ENCODE measurements at places on chromosomes 5 and 9.
A peak's percentile ranks its signal among the peaks of the same experiment; 100 is the strongest.

DNA sequence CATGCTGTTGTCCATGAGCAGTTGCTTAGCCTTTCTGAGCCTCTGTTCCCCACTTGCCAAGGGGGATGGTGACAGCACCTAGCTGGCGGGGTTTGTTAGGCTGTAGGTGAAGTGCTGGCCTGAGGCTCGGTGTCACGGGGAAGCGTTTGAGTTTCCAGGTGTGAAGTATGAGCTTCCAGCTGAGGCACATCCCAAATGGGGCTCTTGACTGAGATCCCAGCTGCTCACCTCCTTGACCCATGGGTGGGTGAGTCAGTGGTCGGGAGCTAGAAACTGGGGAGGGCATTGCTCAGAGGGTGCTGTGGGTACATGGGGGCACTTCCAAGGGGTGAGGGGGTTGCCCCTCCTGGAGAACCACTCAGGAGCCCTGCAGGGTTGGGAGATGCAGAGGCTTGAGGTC is 26.4 kb upstream of the RNF130 start:
- DNase-seq: no peak

DNA sequence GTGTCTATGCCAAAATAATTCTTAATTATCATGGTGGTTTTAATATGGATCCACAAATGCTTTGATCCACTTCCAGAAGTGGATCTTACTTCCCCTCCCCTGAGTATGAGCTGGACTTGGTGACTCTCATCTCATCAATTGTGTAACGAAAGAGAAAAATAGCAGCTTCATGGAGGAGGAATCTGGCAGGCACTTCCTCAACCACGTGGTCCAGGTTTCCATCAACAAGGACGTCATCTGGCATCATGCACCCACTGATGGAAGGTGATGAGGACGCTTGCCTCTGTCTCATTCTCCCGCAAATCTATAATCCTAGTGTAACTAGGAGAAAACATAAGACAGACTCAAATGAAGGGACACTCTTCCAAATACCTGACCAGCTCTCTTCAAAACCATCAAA is 54.6 kb upstream of the S1PR3 start:
- DNase-seq: no peak

DNA sequence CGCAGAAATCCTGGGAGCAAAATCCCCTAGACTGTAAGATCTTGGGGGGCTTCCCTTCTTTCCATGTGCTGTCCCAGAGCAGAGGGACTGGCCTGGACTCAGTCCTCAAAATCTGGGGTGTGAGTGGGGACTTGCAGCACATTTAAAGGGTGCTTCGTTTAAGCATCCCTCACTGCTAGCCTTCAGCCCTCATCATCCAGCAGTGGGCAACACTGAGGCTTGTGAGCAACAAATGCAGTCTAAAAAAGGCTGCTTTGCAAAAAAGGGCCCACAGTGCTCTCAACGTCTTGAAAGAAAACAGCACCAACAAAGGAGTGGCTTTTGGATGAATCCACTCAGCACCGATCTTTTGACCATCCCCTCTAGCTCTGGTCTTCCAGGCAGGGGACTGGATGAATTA is 128.3 kb upstream of the TBC1D2 start:
- no peak for DNase-seq

- DNase-seq: no peak
Measured at GRCh38 chr5:175377816-175378215, 66.2 kb downstream of the DRD1 start.

DNA sequence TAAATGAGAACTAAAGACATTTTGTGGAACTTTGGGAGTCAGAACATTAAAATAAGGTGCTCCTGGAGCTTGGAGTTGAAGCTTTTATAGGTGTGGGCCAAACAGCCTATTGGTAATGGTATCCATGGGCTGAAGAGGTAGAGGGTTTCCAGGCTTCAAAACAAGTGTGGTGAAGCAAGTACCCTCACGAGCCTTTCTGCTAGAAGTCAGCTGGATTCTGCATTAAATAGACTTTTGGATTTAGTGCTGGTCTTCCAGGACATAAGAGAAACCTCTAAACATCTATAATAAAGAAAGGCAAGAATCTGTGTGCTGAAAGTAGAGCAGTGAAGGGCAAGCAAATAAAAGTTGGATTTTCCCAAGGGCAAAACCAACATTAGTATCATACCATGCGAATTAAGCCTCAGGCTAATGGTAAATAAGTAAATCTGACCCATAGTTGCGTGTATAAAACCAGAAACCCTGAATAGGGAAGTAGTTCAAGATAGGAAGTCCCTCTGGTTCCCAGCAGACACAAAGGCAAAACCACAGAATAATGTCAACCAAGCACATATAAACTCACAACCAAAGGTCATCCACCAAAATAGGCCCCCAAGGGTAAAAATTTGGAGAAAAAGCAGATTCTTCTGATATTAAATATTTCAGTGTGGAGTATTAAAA is 306.3 kb downstream of the TLE4 start:
- no peak for DNase-seq

DNA sequence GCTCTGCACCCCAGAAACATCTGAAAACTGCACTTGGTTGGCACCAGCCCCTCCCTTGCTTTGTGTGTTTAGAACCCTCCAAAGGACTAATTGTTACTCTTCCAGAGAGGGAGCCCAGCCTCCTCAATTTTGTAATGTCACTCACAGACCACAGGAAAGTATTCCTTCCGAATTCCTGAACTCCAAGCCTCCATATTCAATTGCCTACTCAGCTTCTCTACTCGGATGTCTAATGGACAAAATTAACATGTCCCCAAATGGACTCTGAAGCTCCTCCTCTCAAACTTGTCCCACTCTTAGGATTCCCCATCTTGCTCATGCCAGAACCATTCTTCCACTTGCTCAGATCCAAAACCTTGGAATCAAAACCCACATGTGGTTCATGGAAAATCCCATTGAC is 3.9 kb upstream of the TMEM171 start:
- DNase-seq: no peak

DNA sequence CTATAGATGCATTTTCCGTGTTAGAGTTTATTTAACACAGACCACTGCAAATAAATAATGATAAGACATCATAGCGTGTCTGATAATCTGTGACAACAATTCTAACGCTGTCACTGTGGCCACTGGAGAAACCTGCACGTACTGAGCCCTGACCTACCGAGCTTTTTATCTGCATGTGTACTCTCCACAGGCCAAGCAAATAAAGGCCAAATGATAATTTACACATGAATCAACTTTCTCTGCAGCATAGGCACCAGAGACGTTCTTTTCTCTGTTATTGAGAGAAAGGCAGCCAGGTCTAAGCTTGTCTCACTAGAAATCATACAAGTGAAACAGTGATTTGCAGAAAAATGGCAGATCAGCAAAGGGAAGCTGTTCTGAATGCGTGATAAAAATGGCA is 75.8 kb downstream of the POU5F2 start:
- DNase-seq: no peak

GRCh38 chr5:56313004-56313531 is 79.9 kb upstream of the ANKRD55 start:
- DNase-seq: no peak

DNA sequence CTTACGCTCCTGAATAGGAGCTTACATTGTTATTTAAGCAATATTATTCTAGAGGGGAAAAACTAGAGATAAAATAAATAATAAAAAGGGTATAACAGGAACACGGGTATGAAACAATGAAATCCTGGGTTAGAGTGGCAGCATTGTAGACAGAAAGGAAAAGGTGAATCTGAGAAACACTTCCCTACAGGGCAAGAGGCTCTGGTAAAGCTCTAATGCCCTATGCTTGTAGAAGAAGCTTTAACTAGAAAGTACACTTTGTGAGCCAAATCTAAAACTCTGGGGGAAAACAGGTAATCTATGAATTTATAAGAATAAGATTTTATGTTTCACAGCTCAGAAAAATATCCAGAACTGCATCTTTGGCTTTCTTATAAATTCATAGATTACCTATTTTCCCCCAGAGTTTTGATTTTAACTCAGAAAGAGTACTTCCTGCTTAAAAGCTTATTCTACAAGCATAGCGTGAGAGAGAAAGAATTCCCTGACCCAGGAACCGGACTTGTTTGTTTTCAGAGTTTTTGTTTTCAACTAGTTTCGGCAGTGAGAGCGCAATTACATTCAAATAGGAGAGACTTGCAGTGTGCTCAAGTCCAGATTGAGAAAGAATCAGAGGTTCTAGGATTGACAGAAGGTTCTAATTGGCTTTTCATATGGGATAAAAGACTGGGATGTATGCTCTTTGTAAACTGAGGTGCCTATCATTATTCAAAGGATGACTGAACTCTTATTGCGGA is 651.0 kb upstream of the RORB start:
- no peak for DNase-seq

- no peak for DNase-seq
Measured at GRCh38 chr5:150640311-150641005, at the start of gene SYNPO. Gene SYNPO (plus strand): TSS chr5:150640660. CDS start chr5:150648276, 7,616 bp downstream.

GRCh38 chr5:40842351-40842750 is 1.2 kb downstream of the CARD6 start:
- no peak for DNase-seq

GRCh38 chr5:102341681-102342288 is 45.7 kb upstream of the SLCO4C1 start:
- DNase-seq: no peak

DNA sequence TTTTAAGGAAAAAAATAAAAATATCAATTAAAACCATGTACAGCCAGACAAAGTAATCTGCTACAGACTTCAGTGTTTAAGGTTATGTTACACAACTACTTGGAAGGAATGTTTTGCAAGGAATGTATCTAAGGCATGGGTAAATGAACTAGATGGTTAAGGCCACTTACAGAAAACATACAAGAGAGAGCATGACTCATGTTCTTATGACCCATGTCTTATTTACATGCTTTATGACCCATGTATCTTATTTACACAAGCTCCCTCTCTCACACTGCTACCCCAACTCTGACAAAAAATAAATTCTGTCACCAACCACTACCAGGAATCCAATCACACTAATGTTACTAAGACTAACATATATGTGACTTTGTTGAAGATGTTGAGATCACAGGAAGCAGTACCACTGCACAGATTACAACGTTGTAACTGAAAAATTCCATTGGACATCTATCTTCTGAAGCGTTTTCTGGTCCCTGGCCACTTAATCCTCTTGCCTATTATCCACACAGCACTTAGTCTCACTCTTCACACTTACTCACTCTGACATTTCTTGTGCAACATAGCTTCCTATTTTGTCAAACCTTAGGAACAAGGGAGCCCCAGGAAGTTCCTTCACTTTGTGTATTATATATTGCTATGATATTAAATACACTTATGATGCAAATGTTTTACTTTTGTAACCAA is 1630.1 kb upstream of the C9orf72 start:
- no peak for DNase-seq

GRCh38 chr5:135135530-135136226 is 101.7 kb upstream of the PITX1 start:
- no peak for DNase-seq

DNA sequence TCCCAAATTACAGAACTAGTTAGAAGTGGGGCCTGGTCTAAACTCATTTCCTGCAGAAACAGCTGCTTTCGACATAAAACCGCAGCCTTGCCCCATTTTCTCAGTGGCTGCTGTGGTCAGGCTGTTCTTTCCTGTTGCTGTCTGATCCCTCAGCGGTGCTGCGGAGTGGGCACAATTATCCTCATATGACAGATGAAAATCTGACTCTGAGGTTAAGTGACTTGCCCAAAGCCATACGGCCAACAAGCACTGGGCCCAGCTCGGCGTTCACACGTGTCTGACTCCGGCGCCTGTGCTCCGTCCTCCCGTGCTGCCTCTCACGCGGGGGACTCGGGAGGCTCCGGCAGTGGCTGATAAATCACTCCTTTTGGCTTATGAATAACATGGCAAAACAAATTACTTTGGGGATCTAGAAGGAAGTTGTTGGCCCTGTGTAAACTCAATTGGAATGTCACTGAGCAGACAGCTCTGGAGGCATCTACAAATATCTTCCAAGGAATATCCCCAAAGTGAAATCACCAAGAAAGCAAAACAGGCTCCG is 142.6 kb upstream of the LMX1B start:
- peak; percentile 92 for DNase-seq

- peak; percentile 92 for DNase-seq
Measured at GRCh38 chr5:140725799-140726471, 25.7 kb downstream of the ZMAT2 start.

DNA sequence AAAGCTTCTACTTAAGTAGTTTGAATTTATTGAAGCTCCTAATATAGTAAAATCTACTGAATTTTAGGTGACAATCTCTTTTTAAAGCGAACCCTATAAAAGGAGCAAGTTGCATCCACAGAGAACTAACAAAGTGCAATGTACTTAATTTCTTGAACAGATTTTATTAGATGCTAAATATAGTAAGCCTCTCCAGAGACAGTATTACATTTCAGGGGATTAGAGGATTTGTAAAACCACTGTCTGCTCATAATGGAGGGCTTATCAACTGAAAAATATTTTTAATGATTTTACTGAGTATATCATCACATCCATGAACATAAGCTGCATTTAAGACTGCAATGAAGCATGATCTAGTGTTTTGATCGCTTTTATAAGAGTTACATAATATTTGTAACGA is 230.0 kb upstream of the EFNA5 start:
- DNase-seq: no peak

- DNase-seq: no peak
Measured at GRCh38 chr9:69130456-69131441, 43.3 kb upstream of the TJP2 start.

GRCh38 chr5:97550164-97550563 is 367.1 kb upstream of the RIOK2 start:
- no peak for DNase-seq

- no peak for DNase-seq
Measured at GRCh38 chr5:640461-641330, 28.6 kb downstream of the CEP72 start.

DNA sequence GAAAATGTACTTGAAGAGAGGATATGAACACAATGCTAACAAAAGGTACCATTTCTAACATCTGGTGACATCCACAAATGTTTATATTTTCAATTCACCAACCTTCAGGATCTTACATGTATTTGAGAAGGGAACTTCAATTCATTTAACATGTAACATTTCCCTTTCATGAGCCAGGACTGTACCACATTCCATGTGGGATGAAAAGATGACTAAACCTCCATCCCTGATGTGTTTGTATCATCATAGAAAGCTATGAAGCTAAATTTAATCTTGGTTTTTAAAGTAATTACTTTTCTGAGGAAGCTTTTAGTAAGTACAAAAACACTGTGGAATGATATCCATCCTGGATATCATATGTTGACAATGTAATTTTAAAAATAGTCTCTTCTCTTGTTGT is 78.2 kb upstream of the GNA14 start:
- no peak for DNase-seq

- no peak for DNase-seq
Measured at GRCh38 chr9:105864248-105864898, 170.0 kb downstream of the TMEM38B start.

- DNase-seq: no peak
Measured at GRCh38 chr5:111697881-111698757, 58.9 kb downstream of the NREP start.

GRCh38 chr5:81787474-81788242 is 36.8 kb upstream of the SSBP2 start:
- no peak for DNase-seq

GRCh38 chr9:38439291-38439915 is 15.1 kb upstream of the IGFBPL1 start:
- no peak for DNase-seq

Data from activated CD4-positive, alpha-beta T cell treated with anti-CD3 and anti-CD28 coated beads, Interleukin-2, amount 50 U/mL, for 16 hours (primary cell).